ENCODE measurements at places on chromosomes 2 and 18.

- DNase-seq: no peak
These were observed 301.8 kb downstream of the XIRP2 start for GRCh38 chr2:167190053-167190452.

DNA sequence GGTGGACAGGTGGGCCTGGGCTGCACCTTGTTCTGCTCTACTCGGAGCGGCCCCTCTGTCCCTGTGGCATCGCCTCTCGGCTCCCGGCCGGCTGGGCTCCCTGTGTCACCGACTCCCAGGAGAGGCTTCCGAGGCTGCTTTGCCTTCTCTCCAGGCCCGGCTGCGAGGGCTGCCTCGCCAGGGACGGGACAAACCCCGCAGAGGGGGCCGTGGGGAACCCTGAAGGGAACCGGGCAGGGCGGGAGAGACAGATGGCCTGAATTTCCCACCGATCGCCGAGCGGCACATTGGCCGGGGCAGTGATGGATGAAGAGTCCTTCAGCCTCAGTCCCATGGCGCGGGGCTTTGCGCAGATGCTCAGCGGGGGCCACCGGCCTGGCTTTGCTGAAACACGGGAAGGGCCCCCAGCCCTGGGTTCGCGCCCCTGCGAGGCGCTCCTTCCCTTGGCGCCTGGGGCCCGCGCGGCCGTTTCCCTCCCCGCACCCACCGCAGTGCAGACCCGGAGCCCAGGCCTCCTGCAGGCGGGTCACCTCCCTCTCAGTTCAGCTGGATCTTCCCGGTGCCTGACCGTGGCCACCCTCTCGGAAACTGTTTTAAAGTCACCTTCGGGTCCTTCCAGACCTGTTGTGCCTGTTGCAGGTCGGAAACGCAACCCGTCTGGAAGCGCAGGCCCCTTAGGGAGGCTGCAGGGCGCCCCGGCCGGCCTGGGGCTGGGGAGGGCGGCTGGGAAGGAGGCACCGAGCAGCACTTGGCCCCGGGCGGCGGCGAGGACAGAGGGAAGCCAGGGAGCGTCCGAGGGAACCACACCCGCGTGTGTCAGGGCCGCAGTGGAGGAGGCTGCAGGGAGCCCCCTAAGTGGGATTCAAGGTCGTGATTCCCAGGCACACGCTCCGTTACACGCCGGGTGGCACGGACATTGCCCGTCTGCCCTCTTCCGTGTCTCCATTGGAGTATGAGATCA is 341.9 kb upstream of the SALL3 start:
- no peak for DNase-seq

DNA sequence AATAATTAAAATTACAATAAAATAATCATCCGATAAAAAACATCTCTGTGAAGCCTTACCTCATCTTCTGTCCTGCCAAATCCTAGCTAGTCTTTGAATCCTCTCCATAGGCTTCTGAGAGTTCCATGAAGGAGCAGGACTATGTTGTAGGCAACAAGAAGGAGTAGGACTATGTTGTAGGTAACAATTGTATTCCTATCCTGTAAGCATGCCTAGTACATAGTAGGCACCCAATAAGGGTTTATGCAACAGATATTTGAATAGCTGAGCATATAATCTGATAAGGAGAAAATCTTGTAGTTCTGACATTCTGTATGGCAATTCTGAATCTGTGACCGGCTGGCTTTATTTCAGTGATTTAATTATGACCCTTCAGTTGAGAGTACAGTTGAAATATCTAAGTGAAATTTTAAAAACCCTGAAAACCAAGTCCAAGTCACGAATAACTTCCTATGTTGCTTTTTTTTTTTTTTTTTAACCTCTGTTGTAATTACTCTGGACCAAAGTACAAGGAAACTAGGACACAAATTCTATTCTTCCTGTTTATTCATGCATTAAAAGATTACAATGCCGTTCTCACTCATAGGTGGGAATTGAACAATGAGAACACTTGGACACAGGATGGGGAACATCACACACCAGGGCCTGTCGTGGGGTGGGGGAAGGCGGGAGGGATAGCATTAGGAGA is 27.8 kb downstream of the VWA3B start:
- DNase-seq: no peak

- no peak for DNase-seq
These were observed 8.6 kb downstream of the FAM171B start for GRCh38 chr2:186702501-186702900.

GRCh38 chr18:63236406-63236805 is 83.2 kb downstream of the BCL2 start:
- DNase-seq: no peak

All from NCI-H1105 (cell line).